ENCODE measurements at places on chromosomes 13 and 19.

GRCh38 chr13:108813587-108814170 is 184.3 kb downstream of the MYO16 start:
- DNase-seq: no peak

GRCh38 chr19:1840541-1841115 is 7.7 kb downstream of the REXO1 start:
- DNase-seq: no peak

- no peak for DNase-seq
Measured at GRCh38 chr13:110444226-110444653, 117.3 kb downstream of the RAB20 start.

- peak; percentile 64 for DNase-seq
Measured at GRCh38 chr13:50909605-50910484, at the start of gene RNASEH2B. Gene RNASEH2B (plus strand): TSS chr13:50909791. CDS start chr13:50910077, 286 bp downstream.

- DNase-seq: peak; percentile 98
Measured at GRCh38 chr19:58439576-58440554, at the start of gene ZNF132. Gene ZNF132 (minus strand): TSS chr19:58440153. CDS start chr19:58439821, 332 bp downstream.

- DNase-seq: no peak
Measured at GRCh38 chr19:6413291-6413690, 11.3 kb downstream of the KHSRP start.
